ENCODE measurements at places on chromosomes 12 and 14.

DNA sequence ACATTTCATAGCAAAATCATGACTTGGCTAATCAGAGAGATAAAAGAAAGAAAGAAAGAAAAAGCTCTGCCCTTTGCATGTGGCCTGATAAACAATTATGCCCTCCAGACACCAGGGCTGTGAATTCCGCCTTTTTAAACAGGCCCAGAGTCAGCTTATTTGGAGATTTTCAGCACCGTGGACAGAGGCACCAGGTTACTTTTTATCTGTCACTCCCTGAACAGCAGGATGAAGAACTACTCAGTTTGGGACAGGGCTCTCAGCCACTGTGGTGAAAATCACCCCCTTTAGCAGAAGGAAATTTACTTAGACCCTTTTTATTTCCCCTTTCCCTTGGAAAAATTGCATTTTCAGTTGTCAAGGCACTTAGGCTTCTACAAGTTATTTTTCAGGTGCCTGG lies 359.9 kb downstream of the NRXN3 start:
- no peak for DNase-seq

GRCh38 chr12:31877884-31878283 lies 81.3 kb upstream of the RESF1 start:
- DNase-seq = no peak

- DNase-seq = no peak
These were observed 350.5 kb upstream of the PDE3A start for GRCh38 chr12:20017802-20018201.

DNA sequence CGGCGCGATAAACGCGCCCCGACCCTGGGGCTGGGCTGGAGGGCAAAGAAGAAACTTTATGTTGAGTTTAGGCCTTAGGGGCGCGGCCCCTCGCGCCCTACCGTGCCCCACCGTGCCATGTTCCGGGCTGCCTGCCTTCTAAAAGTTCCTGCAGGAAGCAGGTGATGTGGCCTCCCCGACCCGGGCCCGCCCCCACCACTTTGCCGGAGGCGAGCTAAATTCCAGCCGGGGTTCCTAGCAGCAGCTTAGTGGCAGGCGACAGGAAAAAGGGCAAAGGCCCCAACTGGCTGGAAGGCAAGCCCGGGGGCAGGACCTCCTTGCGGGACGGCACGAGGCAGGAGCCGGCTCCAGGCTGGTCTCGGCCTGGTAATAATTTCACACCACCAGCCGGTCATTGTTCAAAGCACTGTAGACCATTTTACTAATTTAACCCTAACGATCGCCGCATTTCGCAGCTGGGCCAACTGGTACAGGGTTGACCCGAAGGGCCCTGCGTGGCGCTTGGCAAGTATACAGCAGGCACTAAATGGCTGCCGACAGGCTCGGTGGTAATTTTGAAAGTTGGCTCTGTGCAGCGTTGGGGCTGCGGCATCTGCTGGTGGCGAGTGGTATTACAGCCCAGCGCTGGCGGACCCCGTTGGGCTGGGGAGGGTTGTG lies 895 bp upstream of the CCDC88C start:
- DNase-seq = peak; percentile 64

DNA sequence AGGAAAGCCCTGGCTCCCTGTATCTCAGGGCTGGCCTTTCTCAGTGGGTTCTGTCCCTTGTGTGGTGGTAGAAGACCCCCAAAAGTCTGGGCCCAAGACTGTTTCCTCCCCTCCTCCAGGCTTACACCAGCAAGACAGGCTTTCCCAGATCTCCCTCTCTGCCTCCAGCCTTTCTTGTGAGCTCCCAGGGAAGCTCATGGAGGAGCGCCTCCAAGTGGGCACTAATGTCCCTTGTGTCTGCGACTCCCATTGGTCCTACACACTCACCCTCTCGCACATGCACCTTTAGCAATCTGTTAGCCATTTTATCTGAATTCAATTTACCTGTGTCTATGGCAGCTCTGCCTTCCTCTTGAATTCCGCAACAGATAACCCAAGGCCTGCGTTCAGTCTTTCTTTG lies 251.1 kb upstream of the CAND1 start:
- no peak for DNase-seq

DNA sequence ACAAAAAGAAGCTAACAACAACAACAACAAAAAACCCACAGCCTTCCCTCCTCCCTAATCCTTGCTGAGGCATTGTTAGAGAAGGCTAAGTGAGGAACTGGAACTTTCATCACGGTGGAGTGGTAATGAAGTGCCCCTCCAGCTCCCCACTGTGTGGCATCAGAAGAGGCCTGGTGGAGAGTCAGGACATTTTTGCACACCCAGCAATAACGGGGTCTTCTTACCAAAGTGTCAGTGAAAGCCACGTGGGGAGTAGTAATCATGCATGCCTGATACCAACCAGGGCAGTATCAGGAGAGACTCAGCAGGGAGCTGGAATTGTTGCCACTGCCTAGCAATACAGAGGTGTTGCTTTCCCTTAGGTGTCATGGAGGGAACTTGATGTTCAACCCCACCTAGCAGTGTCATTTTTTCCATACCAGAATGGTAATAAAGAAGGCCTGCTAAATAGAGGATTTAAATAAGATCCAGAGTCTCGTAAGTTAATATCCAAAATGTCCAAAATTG lies 299.7 kb upstream of the RGS6 start:
- no peak for DNase-seq

- DNase-seq = no peak
These were observed 477.5 kb upstream of the GARIN6 start for GRCh38 chr12:99170037-99170436.

DNA sequence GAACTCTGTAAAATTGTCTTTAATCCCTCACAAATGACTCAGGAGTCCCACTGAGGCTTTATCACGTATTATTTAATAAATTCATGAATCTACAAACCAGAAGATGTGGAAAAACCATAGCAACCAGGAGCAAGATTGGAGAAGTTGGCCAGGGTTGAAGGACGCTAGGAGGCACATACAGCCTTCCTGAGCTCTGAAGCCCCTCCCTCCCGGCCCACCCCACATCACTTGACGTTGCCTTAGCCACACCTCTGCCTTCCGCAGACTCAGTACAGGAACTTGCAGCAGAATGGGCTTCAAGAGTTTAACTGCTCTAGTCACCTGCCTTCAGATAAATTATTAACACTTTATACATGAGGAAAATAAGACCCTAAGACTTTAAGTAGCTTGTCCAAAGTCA lies 33.9 kb downstream of the SLC35F4 start:
- DNase-seq = no peak

- DNase-seq = no peak
These were observed 1359.6 kb downstream of the FSCB start for GRCh38 chr14:43147485-43147884.

DNA sequence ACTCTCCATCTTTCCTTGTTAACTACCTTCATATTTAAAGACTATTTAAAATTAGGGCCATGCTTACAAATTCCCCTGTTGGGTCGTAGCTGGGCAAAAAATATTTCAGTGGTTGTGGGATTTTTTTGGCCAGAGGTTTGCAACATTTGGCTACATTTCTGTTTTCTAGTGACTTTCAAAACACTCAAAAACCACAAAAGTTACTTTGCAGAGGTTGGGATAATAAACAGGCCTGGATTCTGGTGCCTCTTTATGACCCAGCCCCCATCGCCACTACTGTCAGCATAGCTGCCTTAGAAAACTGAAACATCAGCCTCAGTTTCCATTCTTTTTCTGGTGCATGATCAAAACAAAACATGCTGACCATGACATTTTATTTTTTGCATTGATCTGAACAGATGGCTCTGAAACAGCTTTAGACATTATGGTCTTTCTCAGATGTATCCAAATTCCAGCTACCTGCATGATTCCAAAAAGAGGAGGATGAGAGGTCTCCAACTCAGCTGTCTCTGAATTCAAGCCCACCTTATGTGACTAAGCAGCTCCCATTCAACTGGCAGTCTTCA lies 5.2 kb downstream of the DPF3 start:
- DNase-seq = no peak

- DNase-seq = no peak
These were observed 2.2 kb downstream of the PDZRN4 start for GRCh38 chr12:41190338-41190737.

- DNase-seq = peak; percentile 82
These were observed at the start of gene ANKRD13A for GRCh38 chr12:109998904-109999648. ANKRD13A (plus strand) TSS chr12:109999430; CDS start chr12:109999689, 259 bp downstream.

DNA sequence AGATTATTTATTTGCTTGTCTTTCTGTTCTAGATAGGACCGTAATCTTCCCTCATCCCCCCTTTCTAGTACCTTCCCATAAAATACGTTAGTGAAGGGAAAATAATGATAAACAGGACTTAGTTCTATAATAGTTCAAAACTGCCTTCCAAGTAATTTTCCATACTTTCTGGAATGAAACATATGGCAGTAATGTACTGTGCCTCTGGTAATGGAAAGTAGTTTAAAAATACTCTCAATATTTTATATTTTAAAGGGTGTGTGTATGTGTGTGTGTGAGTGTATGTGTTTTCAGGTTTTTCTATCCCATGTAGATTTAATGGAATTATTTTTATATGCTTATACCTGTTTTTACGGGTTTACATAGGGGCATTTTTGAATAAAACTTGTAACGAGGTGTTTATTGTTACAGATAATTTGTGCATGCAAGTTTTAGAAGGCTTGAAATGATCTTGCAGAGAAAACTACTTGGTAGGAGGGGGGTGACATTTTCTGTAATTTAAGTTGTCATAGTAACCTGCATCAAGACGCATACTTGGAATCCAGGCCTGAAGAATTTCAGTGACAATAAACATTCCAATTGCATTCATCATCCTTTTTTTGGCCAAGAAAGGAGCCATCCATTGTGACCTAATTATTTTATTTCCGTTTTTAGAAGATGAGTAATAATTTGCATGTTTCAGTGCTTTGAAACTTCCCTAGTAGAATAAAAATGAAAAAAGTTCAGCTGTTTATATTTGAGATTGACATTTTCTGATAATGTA lies 38.9 kb downstream of the RASSF8 start:
- DNase-seq = no peak

DNA sequence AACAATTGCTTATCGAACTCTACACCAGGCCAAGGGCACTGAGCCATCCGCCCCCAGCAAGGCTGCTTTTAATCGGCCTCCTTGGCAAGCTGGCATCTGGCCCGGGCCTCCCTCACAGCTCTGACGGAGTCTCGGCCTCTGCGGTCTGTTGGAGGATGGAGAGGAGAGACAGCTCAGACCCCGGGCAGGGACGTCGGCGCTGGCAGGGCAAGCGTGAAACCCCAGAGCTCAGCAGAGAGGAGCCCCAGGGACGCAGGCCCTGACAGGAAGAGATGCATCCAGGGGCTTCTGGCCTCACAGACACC lies 17.5 kb downstream of the CAMKK2 start:
- no peak for DNase-seq

DNA sequence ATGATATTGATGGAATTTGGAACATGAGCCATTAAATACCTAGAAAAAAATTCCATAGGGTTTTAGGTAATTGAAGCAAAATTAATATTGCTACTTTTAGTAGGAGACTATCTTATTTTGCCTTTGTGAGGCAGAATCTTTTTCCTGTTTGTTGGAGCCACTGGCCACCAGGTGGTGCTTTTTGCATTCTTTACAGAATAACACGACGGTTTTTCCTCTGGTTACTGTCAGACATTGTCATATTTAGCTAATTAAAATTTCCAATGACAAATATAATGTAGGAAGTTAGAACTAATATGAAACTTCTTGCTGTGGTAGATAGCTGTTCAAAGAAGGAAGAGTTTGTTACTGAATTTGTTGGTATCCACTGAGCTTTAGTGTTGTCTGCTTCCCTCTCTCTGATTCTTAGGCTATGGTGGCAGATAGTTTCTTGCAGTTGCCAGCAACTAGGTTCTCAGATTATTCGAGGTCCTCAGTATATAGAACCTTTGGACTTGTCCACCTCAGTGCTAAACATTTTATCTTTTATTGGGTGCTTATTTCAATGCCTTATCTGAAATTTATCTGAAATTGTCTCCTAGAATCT lies 25.7 kb downstream of the RAB21 start:
- no peak for DNase-seq

DNA sequence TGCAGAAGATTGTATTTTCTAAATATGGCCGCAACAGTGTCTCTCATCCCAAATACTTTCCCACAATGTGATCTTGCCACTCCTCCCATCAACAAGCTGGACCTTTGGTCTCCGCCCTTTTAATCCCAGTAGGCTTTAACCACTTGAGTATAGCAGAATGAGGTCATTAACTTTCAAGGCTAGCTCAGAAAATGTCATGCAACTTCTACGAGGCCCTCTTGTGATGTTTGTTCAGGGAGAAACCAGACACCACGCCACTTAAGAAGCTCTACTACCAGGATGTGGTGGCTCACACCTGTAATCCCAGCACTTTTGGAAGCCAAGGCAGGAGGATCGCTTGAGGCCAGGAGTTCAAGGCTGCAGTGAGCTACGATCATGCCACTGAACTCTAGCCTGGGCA lies 20.1 kb upstream of the OR6J1 start:
- DNase-seq = no peak

GRCh38 chr14:20478894-20479293 lies 9.7 kb downstream of the PNP start:
- DNase-seq = no peak

GRCh38 chr12:77833329-77833728 lies 2.6 kb downstream of the NAV3 start:
- DNase-seq = no peak

- no peak for DNase-seq
These were observed 11.0 kb downstream of the SERPINA9 start for GRCh38 chr14:94465042-94465441.

GRCh38 chr12:9707864-9708808 lies 24.8 kb downstream of the CLECL1 start:
- peak; percentile 29 for DNase-seq

DNA sequence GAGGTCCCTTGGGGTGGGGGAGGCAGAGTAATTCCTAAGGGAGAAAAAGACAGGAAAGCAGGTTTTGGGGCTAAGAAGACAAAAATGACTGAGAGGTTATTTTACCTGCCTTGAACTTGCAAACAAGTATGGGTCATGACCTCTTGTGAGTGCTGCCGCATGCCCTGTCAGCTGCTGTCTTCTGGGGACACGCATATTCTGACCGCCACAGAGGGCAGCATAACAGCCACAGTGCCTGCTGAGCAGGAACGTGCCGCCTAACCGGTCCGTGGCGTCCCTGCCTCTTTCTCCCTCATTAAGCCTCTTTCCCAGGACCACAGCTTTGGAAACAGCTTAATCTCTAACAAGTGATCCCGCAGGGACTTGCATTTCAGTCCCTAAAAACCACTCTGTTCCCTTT lies 51.3 kb upstream of the KCNA1 start:
- no peak for DNase-seq

DNA sequence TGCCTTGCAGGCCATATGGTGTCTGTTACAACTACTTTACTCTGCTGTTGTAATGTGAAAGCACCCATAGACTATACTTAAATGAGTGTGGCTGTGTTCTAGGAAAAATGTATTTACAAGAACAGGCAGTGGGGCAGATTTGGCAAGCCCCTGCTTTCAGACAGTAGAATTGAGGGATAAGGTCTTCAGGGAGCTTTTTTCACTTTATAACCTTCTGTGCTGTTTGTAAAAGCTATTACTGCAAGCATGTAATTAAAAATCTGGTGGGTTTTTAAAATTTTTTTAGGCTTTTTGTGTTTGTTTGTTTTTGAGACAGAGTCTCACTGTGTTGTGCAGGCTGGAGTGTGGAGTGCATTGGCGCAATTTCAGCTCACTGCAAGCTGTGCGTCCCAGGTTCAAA lies 73.9 kb downstream of the VEZT start:
- no peak for DNase-seq

Measured in stimulated activated CD8-positive, alpha-beta memory T cell treated with anti-CD3 and anti-CD28 coated beads, Interleukin-15, amount 100 ng/mL, for 4 hours (primary cell).